ENCODE measurements at places on chromosomes 1 and 21.

DNA sequence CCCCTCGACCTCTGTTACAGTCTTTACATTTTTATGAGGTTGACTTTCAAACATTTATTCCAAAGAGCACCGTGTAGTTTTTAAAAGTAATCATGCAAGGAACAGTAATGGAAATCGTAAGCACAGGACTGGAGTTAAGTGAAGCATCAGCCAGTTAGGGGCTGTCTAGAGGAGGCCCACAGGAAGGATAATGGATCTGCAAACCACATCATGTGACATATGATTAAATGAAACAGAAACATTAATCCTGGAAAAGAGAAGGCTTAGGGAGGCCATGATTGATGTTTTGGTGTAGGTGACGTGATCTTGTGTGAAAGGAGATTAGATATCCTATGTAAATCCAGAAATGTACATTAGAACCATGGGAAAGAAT lies 25.0 kb downstream of the RGS7 start:
- no peak for DNase-seq

DNA sequence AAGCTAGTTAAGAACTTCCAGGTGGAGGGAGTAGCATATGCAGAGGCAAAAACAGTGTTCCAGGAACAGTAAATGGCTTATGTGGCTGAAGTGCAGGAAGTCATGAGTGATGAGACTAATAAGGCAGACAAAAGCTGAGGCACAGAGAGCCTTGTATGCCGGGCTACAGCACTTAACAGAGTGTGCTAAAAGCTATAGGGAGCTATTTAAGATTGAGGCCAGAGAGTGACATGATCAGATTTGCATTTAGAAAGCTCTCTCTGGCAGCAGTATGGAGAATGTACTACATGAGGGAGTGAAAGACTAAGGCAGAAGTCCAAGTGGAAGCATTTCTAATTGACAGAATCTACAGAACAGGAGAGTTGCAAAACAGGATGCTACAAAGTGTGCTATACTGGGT lies 38.6 kb downstream of the WASF2 start:
- DNase-seq: no peak

GRCh38 chr1:165807613-165808012 lies 19.8 kb upstream of the UCK2 start:
- DNase-seq: no peak

GRCh38 chr1:208410409-208410808 lies 166.2 kb upstream of the PLXNA2 start:
- DNase-seq: no peak

DNA sequence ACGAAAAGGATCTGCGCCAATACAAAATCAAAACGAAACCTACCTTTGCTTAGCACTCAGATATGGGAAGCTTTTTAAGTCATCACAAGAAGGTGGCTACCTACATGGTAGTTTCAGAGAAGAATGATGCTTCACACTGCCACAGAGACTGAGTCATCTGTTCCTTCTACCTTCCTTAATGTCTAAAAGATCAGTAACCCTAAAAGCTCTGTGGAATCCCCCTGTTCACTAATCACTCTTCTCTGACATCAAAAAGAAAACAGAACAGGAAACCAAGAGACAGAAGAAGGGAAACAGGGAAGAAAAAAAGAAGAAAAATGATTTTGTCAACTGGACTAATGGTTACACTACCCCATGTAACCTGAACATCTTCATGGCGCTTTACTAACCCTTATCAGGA lies 177.2 kb downstream of the SMYD3 start:
- DNase-seq: no peak

- DNase-seq: peak; percentile 74
Observed at GRCh38 chr1:219587801-219588561, 24.9 kb downstream of the ZC3H11B start.

- DNase-seq: no peak
Observed at GRCh38 chr1:173422456-173422976, 54.6 kb upstream of the PRDX6 start.
